ENCODE measurements at places on chromosomes 4 and X. TPM values are rescaled to one million over a fixed set of nuclear protein-coding genes. Genes with fewer than 3 reads are reported as not detected.
A peak's percentile ranks its signal among the peaks of the same experiment; 100 is the strongest.

Gene GJB1
- total RNA-seq: not detected

Gene ZCCHC12
- 0.44 TPM for total RNA-seq

DNA sequence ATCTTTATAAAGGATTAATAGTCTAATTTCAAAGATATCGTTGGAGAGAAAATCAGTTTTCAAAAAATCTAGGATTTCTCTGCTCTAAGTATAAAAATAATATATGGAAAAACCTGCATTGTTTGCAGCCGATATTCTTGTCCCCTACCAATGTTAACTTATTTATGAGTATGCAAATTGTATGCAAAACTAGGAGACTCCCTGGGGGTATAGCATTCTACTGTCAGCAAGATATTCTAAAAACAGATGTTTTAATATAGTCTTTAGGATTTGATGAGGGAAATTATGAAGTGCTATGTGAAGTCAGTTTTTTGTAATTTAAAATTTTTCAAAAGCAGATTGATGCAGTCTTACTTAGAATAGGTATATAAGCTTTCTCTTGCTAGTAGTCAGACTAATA, 40.9 kb downstream of the GK2 start:
- no peak for DNase-seq

- no peak for DNase-seq
These were observed 43.9 kb downstream of the ZNF280C start for GRCh38 chrX:130224810-130225209.

Gene LEF1
- total RNA-seq: 15.9 TPM

GRCh38 chrX:139776599-139776998, 68.6 kb upstream of the MCF2 start:
- DNase-seq: no peak

- DNase-seq: no peak
These were observed 81.1 kb upstream of the SH3RF1 start for GRCh38 chr4:169351872-169352271.

DNA sequence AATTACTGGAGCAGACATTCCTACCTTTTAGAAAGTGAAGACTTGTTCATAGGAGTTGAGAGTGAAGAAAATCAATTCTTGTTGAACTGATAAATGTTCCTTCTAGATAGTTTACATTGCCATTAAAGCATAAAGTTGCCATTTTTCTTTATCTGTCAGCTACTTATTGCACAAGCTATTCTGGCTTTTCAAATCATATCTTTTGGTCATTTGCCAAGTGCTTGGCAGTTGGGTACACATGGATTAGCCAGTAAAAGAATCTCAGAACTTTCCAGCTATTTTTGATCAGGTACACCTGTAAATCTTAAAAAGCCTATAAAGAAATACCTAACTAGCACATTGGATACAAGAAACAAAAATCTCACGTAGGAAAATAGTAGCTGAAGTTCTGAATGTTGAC, 56.4 kb upstream of the PNPLA4 start:
- DNase-seq: no peak

Gene AMBN
- not detected for total RNA-seq

DNA sequence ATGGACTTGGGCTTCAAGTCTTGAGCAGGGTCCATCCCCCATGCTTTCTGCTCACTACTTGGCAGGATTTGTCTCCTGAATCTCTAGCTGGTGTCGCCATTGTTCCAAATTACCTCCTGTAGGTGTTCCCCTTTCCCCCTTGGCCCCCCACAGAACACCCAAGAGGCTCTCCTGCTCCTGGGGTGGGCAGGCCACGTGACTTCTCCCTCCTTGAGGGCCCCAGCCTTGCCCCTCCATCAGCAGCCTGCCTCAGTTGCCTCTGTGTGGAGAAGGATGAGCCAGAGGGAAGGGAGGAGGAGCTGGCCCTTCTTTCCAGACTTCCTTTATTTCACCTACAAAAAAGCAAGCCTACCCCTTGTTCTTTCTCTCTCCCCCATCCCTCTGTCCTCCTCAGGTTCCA, 1.8 kb downstream of the GPR78 start:
- DNase-seq: no peak

DNA sequence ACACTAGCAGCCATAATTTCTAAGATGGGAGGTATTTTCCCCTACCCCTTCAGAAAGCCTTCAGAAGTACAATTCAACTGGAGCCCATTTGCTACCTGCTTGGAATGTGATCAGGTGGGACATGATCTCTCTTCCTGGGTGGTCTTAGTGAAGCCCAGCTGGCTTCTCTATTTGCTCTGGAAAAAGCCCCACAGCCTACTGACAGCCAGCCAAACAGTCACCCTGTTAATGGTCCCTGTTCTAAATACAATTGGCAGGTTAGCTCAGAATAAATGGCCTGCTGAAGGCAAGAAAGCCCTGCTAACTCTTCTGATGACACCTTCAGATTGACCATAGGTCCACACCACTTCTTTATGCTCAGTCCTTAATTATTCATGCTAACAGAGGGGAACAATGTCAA, 39.9 kb downstream of the HS6ST2 start:
- no peak for DNase-seq

GRCh38 chr4:12304905-12305304, 876.2 kb upstream of the HS3ST1 start:
- DNase-seq: no peak

- DNase-seq: no peak
These were observed 323.2 kb downstream of the ARHGAP24 start for GRCh38 chr4:85798012-85798770.

DNA sequence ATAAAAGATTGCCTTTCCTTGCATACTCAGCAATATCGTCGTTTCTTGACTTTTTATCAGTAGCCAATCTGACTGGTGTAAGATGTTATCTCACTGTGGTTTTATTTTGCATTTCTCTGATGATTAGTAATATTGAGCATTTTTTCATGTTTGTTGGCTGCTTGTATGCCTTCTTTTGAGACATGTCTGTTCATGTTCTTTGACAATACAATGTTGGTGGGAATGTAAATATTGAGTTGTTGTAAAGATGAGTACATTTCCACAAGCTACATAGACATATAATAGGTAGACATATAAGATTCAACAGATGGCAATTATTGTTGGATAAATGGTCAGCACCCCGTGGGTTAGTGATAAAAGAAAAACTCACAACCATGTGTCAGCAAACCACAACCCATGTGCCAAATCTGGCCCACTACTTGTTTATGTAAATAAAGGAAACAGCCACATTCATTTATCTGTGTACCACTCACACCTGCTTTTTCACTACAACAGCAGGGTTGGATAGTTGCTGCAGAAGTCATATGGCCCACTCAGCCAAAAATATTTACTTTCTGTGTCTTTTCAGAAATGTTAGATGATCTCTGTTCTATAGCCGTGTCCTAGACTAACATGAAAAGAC, 153.1 kb upstream of the VCX start:
- no peak for DNase-seq

Gene OTC
- total RNA-seq: not detected

DNA sequence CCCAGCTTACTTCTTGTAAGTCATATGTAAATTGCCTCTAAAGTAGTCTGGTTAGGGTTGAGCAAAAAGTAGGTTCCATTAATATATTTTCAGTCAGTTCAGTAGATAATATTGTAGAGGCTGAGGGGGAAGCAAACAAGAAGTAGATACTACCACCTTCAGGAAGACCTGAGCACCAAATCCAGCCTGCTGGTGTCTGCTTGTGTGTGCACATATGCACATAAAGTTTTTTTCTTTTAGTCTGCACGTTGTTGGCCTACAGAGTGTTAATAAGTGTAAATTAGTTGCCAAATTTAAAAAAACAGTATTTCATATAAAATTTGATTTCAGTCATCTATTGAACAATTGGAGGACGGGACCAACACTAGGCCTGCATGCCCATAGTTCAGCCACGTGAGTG, 76.7 kb downstream of the CCKAR start:
- DNase-seq: no peak

DNA sequence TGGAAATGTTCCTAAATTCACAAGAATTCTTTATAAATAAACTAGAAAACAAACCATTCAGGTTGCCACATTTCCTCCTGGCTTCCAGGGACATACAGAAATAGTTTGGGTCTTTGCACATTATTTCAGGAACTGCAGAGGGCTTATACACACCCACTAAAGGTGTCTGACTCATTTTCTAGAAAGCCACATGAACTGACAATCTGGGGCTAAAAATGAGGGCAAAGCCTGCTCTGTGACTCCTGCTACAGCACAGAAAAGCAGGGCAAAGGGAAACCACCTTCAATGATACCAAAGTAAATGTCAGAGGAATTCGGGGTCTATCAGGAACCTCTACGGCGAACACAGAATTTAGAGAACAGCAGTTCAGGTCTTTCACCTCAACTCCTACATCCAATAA, 112.2 kb upstream of the MAP3K15 start:
- no peak for DNase-seq

- DNase-seq: no peak
These were observed 1827.2 kb downstream of the ARAP2 start for GRCh38 chr4:34417160-34417559.

GRCh38 chrX:77597090-77597489, 149.9 kb downstream of the FGF16 start:
- no peak for DNase-seq

Gene CXCL11
- not detected for total RNA-seq

Gene CT45A1
- not detected for total RNA-seq

Gene DCK
- total RNA-seq: 17.5 TPM

Gene KLKB1
- total RNA-seq: 0.46 TPM

Gene EVC
- 14.9 TPM for total RNA-seq

DNA sequence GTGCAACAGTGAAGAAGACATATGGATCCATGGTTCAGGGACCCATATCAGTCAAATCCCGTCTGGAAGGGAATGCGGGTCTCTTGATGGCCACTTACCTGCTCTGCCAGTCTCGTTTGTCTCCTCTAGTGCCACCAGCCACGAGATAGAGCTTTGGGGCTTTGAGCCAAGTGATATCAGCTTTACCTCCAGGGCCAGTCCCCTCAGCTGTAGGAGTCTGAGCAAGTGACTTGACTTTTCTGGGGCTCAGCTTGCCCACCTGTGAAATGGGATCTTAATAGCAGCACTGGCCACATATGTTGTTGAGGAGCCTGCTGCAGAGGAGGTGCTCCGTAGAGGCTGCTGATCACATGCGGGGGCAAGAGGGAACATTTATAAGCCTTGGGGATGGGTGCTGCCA, 1.2 kb downstream of the SLC2A9 start:
- DNase-seq: no peak

DNA sequence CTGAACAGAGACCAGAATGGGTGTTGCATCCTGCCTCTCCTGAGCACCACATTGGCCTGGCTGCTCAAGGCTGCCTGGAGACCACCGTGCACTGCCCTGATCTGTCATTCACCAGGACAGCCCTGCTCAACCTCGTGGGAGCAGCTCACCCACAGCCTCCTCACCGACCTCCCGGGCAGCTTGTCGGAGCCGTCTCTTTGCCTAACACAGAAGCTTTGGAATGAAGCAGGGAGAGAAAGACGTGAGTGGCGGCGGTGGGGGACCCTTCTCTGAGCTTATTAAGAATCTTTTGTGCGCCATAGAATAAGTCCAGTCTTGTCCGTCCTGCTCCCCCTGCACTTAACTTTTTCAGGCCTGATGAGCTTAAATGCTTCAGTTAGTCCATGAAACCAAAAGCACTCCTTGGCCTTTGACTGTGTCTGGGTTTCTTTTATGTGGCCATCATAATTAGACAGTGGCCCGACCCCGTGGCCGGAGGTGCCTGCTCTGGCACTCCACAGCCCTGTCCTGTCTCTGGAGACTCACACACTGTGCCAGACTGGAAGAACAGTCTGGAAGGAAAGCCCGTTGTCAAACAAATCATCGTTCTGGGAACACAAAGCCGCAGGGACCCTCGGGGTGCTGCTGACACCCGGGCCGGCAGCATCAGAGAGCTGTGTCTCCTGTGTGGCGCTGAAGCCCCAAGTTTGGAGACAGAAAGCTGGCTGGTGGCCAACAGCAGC, 192.8 kb downstream of the BCOR start:
- DNase-seq: no peak

Gene ODAM
- total RNA-seq: not detected

Gene GC
- total RNA-seq: 0.23 TPM

GRCh38 chr4:150123796-150124677, 45.8 kb downstream of the DCLK2 start:
- DNase-seq: no peak

DNA sequence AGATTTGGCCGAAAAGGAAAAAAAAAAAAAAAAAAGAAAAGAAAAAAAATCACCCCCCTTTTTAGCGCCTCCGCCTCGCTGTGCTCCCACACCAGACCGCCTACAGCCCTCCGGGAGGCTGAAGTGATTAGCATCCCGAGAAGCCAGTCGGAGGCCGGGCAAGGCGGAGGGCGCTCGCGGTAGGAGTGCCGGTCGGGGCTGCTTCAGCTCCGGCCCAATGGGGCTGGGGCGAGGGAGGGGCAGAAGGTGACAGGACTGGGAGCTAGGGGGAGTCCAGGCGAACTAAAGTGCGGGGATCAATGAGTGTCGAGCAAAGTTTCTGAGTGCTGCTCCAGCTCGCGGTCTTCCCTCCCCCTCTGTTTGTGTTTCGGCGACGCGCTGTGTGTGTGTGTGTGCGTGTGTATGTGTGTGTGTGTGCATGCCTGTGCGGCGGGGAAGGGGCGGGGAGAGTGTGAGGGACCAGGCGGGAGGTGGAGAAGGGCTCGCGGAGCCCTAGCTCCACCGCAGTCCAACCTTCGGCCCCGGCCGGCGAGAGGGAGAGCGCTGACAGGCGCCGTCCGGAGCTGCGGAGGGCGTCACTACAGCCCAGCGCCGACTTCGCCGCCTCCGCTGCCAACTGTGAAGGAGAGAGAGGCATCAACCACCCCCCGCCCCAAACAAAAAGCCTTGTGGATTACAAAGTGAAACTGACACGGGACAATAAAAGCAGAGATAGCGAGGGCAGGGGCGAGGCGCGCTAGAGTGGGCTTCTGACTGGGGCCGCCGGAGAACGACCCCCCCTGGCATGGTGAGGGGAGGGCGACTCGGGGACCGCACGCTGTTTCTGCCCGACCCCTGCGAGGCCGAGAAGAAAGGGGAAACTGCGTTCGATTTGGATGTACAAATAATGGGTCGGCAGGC, at the start of gene FAT4:
TSS of gene FAT4 (plus strand) at position 280 of the 900 bp plus-strand sequence. CDS start 1,457 bp downstream, outside the sequence.
- DNase-seq: peak; percentile 95

Gene TMEM47
- 1.6 TPM for total RNA-seq

Data from endothelial cell (in vitro differentiated cells).